ENCODE measurements at places on chromosomes 12 and 14. TPM values are rescaled to one million over a fixed set of nuclear protein-coding genes. Genes with fewer than 3 reads are reported as not detected.

DNA sequence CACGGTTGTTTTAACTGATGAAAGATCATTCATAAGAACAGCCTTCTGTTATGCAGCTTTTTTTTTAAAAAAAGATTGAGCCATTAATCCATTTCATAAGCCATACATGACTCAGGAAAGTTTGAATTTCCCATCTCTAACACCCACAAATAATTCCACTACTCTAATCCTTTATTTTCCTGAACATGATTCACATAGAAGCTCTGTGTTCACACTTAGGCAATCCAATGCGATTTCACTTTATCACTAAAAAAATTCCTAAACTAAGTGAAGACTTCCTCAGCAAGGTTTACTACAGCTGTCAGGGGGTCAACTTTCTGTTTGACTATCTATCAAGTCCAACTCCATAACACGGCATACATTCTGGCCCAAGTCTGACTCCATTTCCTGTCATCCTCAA, 25.9 kb downstream of the PKP2 start:
- no peak for DNase-seq

DNA sequence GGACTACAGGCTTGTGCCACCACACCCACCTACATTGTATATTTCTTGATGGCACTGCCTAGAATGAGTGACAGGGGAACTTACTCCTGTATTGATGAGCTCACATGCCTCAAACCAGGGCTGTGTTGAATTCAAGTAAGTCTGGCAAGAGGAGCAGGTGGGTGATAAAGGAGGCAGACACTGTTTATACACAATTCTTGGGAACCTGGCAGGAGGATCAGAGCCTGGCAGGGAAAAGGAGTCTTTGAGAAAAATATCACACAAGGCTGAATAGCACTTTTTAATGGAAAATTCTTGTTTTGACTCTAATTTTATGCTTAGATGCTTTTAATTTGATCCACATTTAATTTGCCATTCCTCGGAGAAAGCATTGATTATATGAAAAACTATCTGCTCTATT, 293.1 kb upstream of the NPAS3 start:
- DNase-seq = no peak

GRCh38 chr12:52255926-52256583, 18.4 kb upstream of the KRT86 start:
- no peak for DNase-seq

Gene SLC6A15
- total RNA-seq = 1.4 TPM

GRCh38 chr14:99252443-99252939, 19.5 kb downstream of the BCL11B start:
- DNase-seq = no peak

DNA sequence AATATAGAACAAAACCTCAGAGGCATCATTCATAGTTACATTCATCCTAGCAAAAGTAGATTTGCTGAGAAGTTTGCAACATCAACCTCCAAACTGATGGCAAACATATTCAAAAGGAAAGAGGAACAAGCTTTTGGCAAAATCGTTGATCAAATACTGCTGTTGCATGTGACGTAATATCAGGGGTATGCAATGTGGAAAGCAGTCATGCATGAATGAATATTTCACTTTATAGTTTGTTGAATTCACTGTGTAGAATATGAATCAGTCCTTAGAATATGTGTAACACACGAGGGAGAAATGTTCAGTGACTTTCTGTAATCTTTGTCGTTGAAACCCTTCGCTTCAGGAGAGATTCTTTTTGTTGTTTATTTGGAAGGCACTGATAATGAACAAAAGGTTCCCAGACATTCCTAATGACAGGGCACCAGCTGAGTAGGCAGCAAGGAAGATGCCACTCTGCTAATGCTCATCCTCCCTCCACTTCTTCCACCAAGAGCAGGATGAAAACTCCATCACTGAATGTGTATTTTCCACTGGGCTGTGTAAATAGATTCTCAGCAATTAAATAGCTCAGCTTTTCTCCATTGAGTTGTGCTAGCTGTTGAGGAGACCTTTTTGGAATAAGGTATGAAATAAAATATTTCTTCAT, 126.1 kb downstream of the PELI2 start:
- no peak for DNase-seq

DNA sequence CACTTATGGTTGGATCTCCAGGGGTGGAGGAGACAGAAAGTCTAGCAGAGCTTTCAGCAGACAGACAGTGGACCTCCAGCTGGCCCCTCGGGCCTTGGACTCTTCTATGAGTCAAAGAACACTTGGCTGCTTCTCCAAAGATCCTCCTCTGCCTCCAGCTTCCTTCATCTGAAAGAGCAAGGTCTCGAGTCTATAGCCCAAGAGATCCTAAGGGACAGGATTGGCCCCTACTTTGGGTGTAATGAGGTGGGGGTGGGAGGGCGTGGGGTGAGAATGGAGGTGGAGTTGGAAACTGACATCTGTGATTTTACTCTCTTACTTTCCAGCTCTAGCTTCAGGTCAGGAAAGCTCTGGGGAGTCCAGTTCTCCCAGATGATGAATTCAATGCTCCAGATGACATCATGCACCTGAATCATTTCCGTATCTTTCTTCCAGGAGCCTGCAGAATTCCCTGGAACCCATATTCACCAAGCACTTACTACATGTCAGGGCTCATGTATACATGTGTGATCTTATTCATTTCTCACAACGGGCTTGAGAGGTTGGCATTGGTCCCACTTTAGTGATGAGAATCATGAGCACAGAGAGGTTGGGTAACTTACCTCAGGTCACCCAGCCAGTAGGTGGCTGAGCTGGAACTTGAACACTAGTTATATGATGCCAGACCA, 10.2 kb upstream of the PGF start:
- DNase-seq = no peak

- DNase-seq = no peak
These were observed 4.9 kb upstream of the HDAC7 start for GRCh38 chr12:47824635-47825034.

GRCh38 chr14:93381644-93382043, 34.7 kb downstream of the COX8C start:
- no peak for DNase-seq

GRCh38 chr12:84913129-84913515, 523 bp upstream of the SLC6A15 start:
- no peak for DNase-seq

GRCh38 chr12:116843085-116843484, 38.2 kb downstream of the HRK start:
- DNase-seq = no peak

GRCh38 chr12:26378711-26379110, 183.3 kb downstream of the SSPN start:
- no peak for DNase-seq

DNA sequence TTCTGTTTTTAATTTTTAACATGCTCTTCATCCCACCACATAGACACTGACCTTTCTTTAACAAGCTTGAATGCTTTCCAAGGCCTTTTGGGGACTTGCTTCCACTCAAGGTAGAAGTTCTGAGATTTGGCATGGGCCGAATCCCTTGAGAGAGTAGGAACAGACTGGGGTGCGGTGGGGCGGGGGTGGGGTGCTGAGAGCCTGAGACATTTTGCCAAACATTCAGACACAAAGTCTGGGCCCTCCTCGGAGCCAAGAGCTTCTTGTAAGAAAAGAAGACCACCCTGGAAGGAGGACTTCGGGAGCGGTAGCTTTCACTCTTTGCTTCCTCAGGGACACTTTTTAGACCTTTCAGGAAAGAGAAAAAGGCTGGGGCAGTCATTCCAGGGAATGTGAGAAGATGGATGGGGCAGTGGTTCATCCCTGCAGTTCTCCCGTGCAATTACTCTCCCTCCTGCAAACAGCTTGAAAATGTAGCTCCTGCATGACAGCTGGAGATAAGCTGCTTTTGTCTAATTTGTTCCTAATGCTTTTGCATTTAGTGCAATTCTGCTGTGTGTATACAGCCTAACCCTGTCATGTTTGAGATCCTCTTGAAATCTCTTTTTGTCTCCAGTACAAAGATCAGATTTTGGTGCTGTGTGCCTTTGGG, 16.3 kb upstream of the MYO1H start:
- no peak for DNase-seq

DNA sequence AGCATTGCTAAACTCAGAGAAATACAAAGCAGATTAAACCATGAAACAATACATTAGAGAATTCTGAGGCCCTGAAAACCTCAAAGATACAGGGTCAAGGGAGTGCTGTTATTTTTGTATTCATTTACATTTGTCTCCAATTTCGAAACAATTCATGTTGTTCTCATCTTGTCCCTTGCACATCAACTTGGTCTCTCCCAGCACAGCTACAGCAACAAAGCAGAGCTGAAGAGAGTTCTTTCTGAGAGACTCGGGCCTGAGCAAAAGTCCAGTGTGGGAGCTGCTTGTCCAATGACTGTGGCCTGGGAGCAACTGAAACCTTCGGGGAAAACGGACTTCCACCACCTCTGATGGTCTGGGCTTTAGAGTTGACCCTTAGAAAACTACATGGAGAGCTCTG, 79.4 kb upstream of the CDKN3 start:
- DNase-seq = no peak

Gene CKB
- total RNA-seq = 66.0 TPM

DNA sequence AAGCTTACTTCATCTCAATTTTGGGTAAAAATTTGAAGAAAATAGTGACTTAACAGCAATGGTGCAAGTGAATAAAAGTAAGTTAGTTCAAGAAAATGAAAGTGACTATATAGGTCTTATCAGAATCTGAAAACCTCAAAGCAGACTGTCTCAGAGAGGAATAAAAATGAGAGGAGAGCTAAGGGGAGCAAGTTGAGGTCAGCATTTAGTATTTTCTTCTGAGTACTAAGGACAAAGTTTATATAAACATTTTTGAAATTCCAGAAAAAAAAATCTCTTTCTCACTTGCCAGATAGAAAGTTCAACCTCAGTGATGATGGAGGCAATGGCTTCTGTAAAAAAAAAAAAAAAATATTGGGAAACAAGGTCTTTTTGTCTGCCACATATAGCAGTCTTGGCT, 414.1 kb downstream of the NPAS3 start:
- DNase-seq = no peak

Gene FERMT2
- total RNA-seq = 12.5 TPM

Gene NDUFA12
- total RNA-seq = 54.7 TPM

DNA sequence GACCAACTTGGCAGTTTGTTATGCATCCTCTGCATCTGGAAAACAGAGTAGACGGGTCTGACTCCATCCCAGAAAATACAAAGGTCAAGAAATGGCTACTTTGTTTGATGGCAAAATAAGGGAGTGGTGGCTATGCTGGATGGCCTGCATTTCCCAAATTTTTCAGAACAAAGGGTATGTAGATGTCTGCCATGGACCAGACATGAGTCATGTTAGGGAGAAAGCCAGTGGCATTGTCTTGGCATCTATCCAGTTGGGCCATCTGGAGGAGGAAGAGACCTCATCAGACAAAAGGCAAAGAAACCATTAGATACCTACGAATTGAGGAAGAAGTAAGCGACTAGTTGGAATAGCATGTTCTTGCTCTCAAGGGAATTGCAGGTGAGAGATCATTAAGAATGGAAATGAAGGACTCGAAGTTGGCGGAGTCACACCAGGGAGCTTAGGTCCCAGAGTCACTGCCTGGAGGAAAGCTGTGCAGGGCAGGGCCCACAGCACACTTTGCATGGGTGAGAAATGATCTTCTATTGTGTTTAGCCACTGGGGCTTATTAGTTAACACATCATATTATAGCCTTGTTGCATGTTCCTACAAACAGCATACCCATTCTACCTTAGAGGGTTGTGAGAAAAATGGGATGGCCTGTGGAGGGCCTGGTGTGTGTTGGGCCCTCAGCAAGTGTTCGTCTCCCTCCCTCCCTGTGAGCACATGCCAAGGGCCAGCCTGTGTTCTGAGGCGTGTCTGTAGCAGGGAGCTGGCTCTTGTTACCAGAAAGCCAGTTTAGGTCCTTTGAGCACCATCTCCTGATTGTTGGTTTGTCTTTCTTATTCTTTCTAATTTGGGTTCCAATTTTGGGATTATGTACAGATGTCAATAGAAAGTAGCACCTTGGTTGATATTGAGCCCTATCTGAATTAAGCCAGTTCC, 119.4 kb downstream of the KTN1 start:
- no peak for DNase-seq
